Activated naive CD4-positive, alpha-beta T cell treated with anti-CD3 and anti-CD28 coated beads, Interleukin-2, amount 10 ng/mL, durations not matched to agents 7 days and 5 days (primary cell): ENCODE measurements at places on chromosomes 7 and 10.

DNA sequence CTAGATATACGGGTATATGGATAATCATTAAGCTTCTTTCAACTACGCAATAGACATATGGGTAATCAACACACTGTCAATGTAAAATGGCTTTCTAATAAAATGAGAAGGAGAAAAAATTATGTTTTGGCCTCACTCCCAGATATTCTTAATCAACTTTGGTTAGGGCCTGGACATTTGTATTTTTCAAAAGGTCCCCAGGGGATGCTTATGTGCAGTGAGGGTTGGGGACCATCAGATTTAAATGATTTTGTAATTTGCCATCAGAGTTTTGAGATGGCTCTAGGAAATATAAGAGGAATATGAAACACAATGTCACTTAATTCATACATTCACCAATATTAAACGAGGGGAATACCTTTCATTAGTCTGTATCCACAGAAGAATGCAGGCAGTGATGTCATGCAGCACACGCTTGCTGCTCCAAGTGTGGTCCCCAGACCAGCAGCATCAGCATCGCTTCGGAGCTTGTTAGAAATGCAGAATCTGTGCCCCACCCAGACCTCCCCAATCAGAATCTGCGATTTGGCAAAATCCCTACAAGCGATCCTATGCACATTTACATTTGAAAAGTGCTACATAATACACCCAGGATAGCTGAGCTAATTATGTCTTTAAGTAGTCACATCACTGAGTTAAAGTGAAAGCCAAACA lies 75.1 kb downstream of the INHBA start:
- H3K27me3 ChIP-seq, result no peaks in the 10 kb centered on the region
- DNase-seq, result no peak
- no peak overlapping the region for H3K27ac ChIP-seq
- H3K4me3 ChIP-seq, result no peak overlapping the region

DNA sequence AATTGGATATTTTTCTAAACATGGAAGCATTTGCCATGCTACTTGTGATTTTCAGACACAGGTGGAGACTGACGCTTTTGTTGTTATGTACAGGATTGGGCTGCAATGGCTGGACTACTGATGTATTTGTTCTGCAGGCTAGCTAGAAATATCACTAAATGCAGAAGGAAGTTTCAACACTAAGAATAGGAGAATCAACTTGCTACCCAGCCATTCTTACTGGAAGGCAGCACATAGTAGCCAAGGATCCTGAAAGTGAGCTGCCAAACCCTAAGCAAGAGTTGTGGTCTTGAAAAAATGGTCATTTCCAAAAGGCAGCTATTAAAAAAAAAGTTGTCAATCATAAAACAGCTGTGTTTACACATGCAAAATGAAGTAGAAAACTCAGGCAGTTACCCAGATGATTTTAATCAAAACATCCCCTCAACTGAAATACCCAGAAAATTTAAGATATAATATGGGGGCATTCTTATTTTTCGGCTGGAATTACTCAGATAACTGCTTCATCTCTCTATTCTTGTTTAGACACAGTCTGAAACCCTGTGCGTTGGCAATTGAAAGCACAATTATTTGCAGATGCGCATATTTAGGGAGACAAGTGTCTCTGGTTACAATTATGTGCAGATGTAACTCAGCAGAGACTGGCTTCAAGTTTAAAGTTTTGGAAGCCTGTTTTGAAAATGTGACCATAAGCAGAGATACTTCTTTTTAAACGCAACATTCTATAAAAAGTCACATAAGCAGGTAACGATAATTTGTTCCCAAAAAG lies 31.2 kb downstream of the GFRA1 start:
- no peaks in the 10 kb centered on the region for H3K4me1 ChIP-seq
- no peak overlapping the region for H3K27ac ChIP-seq
- no peaks in the 10 kb centered on the region for H3K27me3 ChIP-seq
- no peak overlapping the region for H3K4me3 ChIP-seq
- H3K36me3 ChIP-seq, result no peaks in the 10 kb centered on the region

DNA sequence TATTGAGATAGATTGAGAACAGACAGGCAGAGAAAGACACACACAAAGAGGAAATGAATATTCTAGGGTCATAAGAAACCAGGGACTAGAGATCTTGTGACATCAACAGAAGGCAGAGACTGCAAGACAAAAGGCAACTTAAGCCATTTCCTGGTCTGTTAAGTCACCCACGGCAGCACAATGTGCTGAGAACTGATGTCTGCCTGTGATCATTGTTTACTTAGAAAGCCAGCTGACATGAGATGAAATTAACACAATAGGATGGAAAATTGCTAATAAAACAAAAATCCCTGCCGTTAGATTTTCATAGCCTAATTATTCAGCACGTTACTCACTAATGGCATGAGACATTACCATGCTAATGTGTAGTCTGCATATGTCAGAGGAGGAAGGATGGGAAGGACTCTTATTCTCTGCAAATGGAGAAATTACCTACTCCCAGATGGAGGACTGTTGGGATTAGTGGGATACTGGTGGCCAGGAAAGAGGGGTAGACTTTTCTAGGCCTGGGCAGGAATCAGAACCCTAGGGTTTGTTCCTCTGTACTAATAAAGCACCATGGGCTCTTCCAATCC lies 191.3 kb upstream of the PODXL start:
- H3K36me3 ChIP-seq, result no peaks in the 10 kb centered on the region
- peaks cover 3% of the 10 kb centered on the region for H3K27me3 ChIP-seq
- H3K27ac ChIP-seq, result no peak overlapping the region
- no peak for DNase-seq

DNA sequence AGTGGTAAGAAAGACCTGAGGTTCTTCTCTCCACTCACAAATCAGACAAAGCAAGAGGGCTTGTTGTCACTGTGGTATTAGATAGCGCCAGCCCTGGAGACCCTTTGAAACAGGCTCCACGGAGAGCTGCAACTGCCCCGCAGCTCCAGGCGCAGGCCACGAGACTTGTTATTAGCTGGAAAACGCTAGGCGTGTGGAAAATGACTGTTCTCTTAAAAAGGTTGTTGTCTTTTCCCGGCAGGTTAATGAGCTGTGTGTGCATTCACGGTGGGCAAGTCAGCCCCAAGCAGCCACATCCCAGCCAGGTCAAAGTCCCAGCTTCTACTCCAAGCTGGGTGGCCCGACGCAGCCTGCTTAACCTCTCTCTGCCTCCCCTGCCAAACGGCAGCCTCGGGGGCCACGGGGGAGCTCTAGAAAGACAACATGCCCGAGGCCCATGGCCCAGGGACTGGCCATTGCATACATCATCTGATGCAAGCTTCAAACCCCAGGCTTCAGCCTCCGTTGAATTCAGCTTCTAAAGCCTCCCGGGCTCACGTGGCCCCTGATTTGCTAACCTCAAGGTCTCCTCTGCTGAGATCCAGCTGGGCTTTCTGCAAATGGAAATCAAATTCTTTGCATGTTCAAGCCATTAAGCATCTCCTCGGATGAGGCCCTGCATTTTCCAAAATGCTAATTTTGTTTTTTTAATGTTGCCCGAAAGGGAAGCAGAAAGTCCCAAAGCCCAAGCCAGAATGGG lies 61.3 kb upstream of the DNAAF5 start:
- H3K4me3 ChIP-seq, result no peak overlapping the region
- DNase-seq, result no peak
- peaks cover 8% of the 10 kb centered on the region for H3K36me3 ChIP-seq
- no peak overlapping the region for H3K27ac ChIP-seq
- peaks cover 10% of the 10 kb centered on the region for H3K4me1 ChIP-seq

DNA sequence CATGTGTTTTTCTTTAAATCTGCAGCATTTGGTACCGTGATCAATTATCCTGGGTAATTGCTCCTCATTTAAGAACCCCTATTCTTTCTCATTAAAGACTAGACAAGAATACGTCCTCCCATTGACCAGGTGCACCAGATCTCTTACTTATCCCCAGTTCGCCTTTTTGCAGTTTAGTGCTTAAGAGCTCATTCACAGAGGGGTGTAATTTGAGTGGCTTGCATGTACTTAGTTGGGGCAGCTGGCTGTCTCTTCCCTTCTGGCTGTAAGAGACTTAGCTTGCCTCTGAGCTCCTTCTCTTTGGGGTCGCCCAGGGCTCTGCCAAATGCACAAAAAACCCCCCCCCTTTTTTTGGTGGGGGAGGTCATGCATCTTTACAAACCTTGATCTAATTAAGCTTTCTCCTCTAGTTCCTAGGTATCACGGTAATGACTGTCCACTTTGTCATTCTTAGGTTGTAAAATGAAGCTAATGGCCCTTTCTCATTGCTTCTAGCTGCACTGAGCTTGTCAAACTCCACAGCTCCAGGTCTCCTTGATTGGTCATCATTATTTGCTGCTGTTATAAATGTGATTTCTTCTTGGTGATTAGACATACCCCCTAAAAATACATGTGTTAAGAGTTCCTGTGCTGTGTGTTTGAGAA lies 26.3 kb downstream of the GAD2 start:
- no peaks in the 10 kb centered on the region for H3K36me3 ChIP-seq
- DNase-seq, result no peak
- no peaks in the 10 kb centered on the region for H3K27me3 ChIP-seq
- no peak overlapping the region for H3K27ac ChIP-seq
- H3K4me3 ChIP-seq, result no peak overlapping the region
- no peaks in the 10 kb centered on the region for H3K4me1 ChIP-seq

GRCh38 chr7:20329389-20330238 lies 1.1 kb upstream of the ITGB8 start:
- peak; percentile 20 for DNase-seq
- no peak overlapping the region for H3K27ac ChIP-seq
- H3K4me1 ChIP-seq, result peaks cover 20% of the 10 kb centered on the region
- peak overlapping the region; percentile 55 for H3K4me3 ChIP-seq
- no peaks in the 10 kb centered on the region for H3K36me3 ChIP-seq
- H3K27me3 ChIP-seq, result peaks cover 39% of the 10 kb centered on the region

- H3K36me3 ChIP-seq, result no peaks in the 10 kb centered on the region
- no peak overlapping the region for H3K4me3 ChIP-seq
- no peak for DNase-seq
- H3K4me1 ChIP-seq, result no peaks in the 10 kb centered on the region
These were observed 9.3 kb upstream of the AKR1D1 start for GRCh38 chr7:138066954-138067394.

- H3K27me3 ChIP-seq, result no peaks in the 10 kb centered on the region
- peaks cover 21% of the 10 kb centered on the region for H3K4me1 ChIP-seq
- no peak overlapping the region for H3K27ac ChIP-seq
- no peak for DNase-seq
- peaks cover under 1% of the 10 kb centered on the region for H3K36me3 ChIP-seq
- no peak overlapping the region for H3K4me3 ChIP-seq
These were observed 52.1 kb downstream of the MPP7 start for GRCh38 chr10:28250782-28251181.

DNA sequence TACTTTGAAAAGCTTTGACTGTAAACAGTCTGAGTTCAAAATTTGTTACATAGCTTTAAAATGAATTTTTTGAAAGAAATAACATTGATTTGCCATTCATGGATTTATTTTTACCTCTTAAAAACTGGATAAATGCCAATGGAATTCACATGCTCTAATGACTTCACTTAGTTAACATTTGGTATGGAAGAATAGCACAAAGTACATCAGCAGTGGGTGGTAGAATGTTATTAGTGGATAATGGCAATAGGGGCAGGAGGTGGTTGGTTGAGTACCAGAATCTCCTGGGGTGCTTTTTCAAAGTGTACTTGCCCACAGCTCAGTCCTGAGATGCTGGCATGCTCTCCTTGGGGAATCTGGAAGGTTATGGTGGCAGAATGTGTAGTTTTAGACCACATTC lies 4.7 kb downstream of the PPP1R9A start:
- no peak for DNase-seq
- no peak overlapping the region for H3K4me3 ChIP-seq
- no peak overlapping the region for H3K27ac ChIP-seq
- peaks cover 32% of the 10 kb centered on the region for H3K27me3 ChIP-seq
